CD4-positive, alpha-beta T cell (primary cell): ENCODE measurements at places on chromosomes 6 and 20.

- no peak for DNase-seq
Measured at GRCh38 chr6:108001696-108002231, 43.8 kb upstream of the SEC63 start.

DNA sequence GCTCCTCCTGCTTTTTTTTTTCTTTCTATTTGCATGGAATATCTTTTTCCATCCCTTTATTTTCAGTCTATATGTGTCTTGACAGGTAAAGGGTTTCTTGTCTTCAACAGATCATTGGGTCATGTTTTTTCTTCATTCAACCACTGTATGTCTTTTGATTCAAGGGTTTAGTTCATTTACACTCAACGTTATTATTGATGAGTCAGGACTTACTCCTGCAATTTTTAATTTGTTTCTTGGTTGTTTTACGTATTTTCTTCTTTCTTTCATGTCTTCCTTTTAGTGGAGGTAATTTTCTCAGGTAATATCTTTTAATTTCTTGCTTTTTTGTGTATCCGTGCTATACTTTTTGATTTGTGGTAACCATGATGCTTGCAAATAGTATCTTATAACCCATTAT, 429.1 kb upstream of the HTR1E start:
- no peak for DNase-seq

GRCh38 chr6:2914318-2914660, 11.2 kb upstream of the SERPINB9 start:
- DNase-seq: no peak

- DNase-seq: peak; percentile 15
Measured at GRCh38 chr6:26232940-26233648, 131.9 kb upstream of the BTN3A2 start.

DNA sequence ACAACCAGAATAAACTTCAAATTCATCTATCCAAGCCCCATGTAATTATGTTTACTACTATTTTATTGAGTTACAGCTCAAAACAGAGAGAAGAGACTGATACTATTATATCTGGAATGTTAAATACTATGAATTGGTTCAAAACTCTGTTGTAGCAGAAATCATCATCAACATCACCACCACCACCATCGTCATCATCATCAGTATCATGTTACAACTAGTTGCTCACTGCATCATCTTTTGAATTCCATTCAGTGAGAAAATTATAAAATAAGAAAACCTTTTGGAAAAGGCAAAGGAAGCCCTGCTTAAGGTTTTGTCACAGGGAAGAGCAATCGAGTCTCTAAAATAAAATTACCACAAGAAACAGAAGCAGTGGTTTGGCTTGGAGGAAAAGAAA, 36.2 kb upstream of the THEMIS start:
- no peak for DNase-seq

DNA sequence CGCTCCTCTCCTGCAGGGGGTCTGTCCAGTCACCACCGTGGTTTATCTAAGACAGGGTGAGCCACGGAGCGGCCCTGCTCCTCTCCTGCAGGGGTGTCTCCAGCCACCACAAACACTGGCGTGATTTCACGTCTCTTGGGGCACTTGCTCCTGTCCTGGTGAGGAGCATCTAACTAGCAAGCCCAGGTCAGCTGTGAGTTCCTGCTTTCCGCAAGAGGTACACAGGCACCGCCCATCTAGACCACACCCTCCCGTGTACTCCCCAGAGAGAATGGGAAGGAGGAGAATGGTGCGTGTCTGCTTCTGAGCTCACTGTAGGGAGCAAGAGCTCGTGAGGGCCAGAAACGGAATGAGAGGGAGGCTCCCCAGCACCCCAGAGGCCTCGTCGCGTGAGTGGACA, 40.7 kb downstream of the DACT2 start:
- DNase-seq: no peak

DNA sequence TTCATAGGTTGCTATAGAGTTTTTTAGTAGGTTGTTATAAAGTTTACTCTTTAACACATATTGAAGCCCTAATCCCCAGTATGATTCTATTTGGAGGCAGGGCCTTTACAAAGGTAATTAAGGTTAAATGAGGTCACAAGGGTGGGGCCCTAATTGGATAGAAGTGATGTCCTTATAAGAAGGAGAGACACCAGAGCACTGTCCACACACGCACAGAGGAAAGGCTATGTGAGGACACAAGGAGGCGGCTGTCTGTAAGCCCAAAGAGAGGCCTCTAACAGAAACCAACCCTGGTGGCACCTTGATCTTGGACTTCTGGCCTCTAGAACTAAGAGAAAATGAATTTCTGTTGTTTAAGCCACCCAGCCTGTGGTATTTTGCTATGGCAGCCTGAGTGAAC, 98.5 kb downstream of the GJA10 start:
- DNase-seq: no peak

GRCh38 chr20:49706630-49707091, 7.0 kb downstream of the B4GALT5 start:
- no peak for DNase-seq

- no peak for DNase-seq
Measured at GRCh38 chr6:167703347-167703746, 123.4 kb upstream of the AFDN start.

DNA sequence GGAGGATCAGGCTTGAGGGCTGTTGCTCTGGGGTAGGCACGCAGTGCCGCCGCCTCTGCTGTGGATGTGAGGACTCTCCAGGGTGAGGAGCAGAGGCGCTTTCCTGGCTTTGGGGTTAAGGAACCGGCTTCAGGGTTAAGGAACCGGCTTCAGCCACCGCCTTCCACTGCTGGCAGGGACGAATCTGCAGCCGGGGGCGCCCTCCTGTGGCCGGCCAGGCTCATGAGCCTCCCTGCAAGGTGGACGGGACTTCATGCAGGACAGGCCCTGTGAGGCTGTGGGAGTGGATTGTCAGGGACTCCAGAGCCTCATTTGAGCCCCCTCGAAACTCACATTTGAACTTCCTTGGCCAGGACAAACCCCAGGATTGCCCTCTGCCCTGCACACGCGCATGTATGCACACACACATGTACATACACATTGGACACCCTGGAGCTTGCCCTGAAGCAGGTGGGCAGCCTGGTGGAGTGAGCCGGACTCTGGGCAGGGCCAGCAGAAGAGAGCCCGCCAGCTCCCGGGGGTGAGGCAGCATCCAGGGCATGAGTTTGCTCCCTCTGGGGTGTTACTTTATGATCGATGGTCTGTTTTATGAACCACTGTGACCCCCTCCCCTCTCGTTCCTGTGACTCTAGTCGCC, 146.9 kb downstream of the PHACTR3 start:
- DNase-seq: no peak

- peak; percentile 40 for DNase-seq
Measured at GRCh38 chr6:42030585-42031506, 19.5 kb upstream of the TAF8 start.

GRCh38 chr20:8981482-8981881, 87.4 kb upstream of the PLCB4 start:
- DNase-seq: no peak

DNA sequence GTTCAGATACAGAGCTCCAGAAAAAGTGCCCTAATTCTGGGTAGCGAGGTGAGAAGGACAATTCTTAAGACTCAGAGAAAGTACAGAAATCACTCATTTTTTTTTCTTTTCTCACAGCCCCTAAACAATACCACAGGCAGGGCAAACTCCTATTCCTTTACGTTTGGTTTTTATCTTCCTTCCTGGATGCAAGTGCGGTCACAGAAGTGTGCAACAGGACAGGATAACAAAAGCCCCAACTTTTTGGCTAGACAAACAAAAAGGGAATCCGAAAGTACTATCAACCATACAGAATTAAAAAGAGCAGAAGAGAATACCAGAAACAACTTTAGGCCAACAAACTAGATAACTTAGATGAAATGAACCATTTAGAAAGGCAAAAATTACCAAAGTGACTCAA, 18.4 kb upstream of the BEND6 start:
- no peak for DNase-seq

- DNase-seq: no peak
Measured at GRCh38 chr20:62677678-62678077, 31.0 kb upstream of the NTSR1 start.

GRCh38 chr6:70353448-70353847, 50.6 kb upstream of the COL9A1 start:
- no peak for DNase-seq

DNA sequence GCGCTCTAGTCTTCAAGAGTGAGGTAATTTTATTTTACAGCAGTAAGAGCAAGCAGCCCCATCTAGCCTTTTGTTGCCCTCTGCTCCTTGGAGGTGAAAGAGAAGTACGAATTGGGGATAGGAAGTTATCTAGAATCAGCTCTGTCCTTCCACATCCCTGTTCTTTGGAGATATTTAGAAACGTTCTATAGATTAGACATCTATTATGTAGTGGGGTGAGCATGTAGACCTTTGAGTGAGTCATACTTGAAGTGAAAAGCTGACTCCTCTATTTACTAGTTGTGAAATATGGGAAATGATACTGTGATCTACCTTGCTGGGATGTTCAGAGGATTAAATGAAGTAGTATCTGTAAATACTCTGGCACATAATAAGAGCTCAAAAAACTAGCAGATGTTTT, 36.0 kb upstream of the SLC35D3 start:
- DNase-seq: no peak

DNA sequence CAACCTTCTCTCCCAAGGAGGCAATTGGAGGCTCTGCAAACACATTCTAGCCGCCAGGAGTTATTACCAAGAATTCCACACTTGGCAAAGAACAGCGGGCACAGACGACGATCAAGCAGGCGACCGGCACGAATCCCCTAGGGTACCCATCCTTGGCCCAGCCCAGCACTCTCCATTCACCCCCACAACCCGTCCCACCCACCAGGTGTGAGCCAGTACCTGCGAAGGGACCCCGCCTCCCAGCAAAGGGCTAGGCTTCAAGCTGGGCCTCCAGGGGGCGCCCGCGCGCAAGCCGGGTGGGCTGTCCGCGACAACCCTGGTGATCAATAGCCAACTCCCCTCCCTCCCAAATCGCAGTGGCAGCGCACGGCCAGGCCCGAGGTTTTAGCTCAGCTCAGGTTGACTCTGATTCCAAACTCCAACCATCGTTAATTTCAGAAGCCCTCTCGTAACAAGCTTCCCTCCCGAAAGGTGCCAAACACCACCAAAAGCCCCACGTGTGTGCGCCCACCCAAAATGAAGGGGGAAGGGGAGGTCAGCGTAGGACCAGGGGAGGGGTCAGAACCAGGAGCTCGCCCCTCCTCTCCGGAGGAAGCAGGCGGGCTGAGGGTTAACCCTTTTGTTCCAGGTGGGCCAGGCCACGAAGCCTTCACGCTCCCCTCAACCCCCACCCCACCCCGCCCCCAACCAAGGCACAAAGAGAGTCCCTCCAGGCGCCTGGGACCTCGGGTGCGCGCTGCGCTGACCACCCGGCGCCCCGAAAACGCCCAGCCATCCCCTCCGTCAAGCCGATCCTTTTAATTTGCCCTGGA, 2.1 kb downstream of the SALL4 start:
- peak; percentile 37 for DNase-seq

GRCh38 chr20:52975803-52976531, 3.8 kb downstream of the TSHZ2 start:
- no peak for DNase-seq

DNA sequence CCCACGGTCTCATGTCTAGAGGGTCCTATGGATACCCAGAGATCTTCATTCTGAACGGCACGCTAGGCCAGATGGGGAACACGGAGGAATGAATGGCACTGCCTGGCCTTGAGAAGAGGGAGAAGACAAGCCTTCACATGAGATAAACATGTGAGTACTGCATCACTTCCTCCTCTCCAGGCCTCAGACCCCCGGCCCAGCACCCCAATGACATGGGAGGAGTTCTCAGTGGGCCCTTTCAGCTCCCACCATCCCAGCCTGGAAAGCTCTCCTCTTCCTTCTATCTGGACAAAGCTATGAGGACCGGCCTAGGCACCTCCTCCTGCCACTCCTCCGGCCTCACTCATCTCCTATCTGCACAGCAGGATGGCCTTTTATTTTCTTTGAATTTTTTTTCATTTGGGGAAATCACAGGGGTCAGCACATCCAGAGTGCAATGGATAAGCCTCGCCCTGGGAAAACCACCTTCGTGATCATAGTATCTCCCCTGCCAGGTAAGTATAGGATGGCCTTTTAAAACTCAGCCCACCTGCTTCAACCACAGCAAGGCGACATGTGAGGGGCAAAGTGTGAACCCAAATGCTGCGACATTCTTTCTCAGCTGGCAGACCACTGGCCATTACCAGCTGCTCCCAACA, 39.2 kb upstream of the CDKN1A start:
- DNase-seq: no peak

DNA sequence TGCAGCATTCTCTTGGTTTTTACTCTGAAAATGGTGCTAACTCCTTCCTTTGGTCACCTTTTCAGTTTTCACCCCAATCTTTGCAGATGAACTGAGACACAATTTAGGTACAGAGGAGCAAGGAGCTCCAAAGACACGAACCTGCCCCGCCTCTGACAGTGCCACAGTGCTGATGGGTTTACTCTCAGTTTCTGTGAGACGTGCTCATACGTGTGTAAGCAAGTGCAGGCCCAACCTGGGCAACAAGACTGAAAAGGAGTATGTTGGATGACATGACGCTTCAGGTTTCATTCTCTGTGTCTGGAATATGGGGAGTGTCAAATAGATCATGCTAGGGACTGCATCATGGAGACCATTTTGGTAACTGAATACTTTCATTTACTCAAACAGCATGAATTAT, 334.3 kb upstream of the QKI start:
- no peak for DNase-seq

GRCh38 chr6:136737374-136737844, 54.9 kb downstream of the MAP3K5 start:
- no peak for DNase-seq

- no peak for DNase-seq
Measured at GRCh38 chr20:41152108-41152757, 14.9 kb downstream of the PLCG1 start.

DNA sequence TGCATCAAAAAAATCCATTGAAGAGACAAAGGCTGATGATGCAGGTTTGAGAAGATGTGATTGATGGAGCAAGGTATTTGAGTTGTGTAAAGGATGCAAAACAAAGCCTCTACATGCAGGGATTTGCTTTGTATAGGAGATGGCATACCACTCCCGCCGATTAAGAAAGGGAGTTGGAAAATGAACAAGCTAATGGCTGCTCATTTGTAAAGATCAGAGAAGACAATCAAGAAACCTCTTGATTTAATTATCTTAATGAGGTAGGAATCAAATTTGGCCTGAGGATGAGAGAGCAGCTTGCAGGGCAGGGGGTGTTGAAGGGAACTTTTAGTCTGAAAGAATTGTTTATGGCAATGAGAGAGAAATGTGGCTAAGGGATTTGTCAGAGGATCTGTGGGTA, 448.2 kb upstream of the ADGRB3 start:
- no peak for DNase-seq

DNA sequence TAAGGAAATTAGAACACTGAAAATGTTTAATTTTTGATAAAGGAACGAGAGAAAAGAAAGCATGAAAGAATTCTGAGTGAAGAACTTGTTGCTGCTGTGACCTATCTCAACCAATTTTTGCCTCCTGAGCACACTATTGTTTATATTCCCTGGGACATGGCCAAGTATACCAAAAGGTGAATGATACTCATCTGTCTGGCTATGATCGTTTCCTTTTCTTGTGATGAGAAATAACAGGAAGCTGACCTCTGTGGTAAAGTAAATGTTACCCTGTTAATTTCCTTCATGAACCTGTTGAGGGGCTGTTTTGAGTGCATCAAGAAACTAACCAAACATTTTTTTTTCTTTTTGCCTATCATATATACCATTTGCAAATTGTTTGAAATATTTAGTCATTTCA, 69.1 kb downstream of the FIG4 start:
- no peak for DNase-seq

- no peak for DNase-seq
Measured at GRCh38 chr20:998231-998830, 3.8 kb downstream of the RSPO4 start.
